Inflammatory macrophage treated with lipopolysaccharide for 1 hour (primary cell): ENCODE measurements at places on chromosomes 1 and 21.

- DNase-seq, result no peak
These were observed 19.8 kb downstream of the ESPN start for GRCh38 chr1:6444377-6444776.

GRCh38 chr1:197481101-197481500 lies 213.0 kb downstream of the CRB1 start:
- DNase-seq, result no peak

- no peak for DNase-seq
These were observed 139.1 kb downstream of the PLA2G4A start for GRCh38 chr1:186967656-186968394.

- DNase-seq, result no peak
These were observed 48.3 kb downstream of the MPZL1 start for GRCh38 chr1:167770127-167770526.

- DNase-seq, result no peak
These were observed 617.3 kb downstream of the MATN1 start for GRCh38 chr1:30106125-30106524.

- no peak for DNase-seq
These were observed 90.0 kb upstream of the CAMK1G start for GRCh38 chr1:209493559-209493958.

DNA sequence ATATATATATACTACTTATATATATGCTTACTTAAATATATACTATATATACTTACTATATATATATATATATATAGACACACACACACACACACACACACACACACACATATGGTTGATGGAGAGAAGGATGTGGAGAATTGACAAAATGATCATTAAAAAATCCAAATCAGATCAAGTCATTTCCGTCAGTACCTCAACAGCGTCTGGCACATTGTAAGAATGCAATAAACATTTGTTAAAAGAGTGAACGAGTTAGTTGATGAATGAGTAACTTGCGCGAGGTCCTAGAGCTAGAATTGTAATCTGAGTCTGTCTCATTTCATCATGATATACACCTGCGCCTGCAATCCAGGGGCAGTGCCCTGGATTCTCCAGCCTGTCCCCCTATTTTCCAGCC lies 243.0 kb upstream of the MAP1LC3C start:
- DNase-seq, result no peak
